ENCODE measurements at places on chromosomes 4 and X.

- no peak for DNase-seq
These were observed 49.1 kb upstream of the DYNLT3 start for GRCh38 chrX:37896511-37896890.

GRCh38 chr4:161564230-161564834 is 599.5 kb downstream of the FSTL5 start:
- DNase-seq = no peak

DNA sequence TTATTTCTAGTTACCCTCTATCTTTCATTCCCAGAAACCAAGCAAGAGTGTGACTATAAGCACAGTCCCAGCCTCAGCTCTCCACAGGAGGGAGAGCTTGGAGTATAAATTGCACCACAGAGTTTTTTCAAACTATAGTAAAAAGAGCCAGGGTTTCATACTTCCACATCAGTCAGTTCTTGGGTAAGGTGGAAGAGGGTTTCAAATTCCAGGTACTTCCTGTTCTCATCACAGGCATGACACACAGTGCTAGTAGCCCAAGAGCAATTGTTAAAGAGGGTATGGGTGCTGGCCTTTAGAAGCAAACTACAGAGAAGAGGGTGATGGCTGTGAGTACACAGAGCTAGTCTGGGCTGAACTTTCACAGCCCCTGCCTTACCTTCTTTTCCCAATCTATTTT is 5.7 kb upstream of the IL1RAPL1 start:
- DNase-seq = no peak

DNA sequence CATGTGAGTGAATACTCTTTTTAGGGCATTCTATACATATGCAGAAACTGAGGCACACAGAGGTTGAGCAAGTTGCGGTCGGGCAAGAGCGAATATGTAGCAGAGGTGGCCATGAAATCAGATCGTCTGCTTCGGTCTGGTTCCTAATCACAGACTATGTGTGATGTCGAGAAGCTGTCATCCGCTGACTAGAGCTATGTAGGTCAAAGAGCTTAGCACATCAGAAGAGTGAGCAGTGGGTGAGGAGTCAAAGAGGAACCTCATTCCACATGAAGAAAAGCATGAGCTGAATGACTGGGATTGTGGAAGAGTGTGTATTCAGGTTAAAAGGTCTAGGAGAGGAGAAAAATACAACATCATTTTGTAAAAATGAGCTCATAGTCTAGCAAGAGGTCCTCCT is 19.0 kb downstream of the GAB3 start:
- no peak for DNase-seq

GRCh38 chr4:57018980-57019379 is 40.3 kb downstream of the POLR2B start:
- DNase-seq = no peak

DNA sequence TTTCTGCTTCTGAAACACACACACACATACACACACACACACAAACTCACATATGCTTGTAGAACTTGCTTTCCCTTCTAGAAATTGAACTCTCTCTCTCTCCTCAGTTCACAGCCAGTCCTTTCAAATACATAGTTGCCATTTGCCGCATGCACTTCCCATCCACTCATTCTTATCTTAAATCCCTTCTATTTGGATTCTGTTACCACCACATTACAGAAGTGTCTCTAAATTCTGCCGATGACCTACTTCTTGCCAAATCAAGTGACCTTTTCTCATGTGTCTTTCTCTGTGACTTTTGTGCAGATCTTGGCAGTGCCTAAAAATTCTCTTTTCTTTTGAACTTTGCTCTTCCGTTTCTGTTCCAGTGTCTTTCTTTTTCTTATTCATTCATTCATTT is 7.5 kb upstream of the MYOZ2 start:
- no peak for DNase-seq

DNA sequence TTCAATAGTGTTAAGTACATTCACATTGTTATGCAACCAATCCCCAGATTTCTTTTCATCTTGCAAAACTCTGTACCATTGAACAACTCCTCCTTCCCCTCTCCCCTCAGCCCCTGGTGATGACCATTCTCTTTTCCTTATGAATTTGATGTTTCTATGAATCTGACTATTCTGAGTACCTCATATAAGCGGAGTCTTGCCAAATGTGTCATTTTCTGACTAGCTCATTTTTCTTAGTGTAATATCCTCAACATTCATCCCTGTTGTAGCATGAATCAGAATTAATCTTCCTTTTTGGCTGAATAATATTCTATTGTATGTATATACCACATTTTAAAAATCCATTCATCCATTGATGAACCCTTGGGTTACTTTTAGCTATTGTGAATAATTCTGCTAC is 34.0 kb downstream of the SMIM20 start:
- no peak for DNase-seq

DNA sequence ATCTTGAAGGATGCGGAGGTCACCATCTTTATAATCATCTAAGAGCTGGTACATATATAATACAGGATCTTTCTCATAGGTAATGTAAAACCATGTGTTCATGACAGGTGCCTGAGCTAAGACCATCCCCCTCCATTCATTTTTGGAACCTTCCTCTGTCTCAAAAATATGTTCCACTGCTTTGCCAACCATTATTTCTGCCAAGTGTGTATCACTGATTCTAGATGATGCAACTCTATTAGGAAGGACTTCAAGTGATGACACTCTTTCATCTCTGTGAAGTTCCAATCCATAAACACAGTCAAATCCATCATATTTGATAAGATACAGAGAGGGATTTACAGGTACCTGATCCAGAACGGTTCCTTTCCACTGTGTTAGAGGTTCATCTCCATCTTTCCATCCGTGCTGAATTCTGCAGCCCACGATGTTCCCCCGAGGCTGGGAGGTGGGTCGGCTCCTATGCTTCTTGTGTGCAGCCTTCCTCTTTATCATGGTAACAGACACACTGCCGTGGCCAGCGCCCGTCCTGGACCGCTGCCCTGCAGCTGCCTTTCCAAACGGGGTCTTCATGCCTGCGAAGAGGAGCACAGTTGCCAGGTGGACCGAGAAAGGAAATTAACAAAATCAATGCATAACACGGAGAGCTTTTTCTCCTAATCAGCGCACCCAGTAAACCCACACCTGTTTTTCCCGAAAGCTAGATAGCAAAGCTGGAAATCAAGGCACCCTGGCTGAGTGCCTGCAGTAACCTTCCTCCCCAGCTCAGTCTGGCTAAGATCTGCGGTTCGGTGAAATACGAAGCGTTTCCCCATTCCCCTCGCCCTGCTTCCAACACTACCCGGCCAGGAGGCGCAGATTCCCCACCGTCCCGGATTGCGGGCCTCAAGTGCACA is 718 bp downstream of the SPIN3 start:
- no peak for DNase-seq

- peak; percentile 3 for DNase-seq
These were observed 151.5 kb downstream of the CENPC start for GRCh38 chr4:67393699-67394281.

DNA sequence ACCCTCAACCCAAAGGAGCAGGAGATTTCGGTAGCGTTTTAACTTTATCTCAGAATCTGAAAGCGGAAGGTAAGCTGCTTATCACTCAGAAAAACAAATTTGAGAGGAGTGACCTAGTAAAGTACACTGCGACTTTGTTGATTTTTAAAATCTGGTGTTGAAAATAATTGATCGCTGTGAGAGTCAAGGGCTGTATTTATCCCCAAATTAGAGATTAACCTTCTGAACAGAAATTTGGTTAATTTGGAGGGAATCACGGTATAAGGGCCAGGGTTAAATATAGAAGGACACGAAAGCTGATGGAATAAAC is 212 bp downstream of the CLCN4 start:
- DNase-seq = no peak

DNA sequence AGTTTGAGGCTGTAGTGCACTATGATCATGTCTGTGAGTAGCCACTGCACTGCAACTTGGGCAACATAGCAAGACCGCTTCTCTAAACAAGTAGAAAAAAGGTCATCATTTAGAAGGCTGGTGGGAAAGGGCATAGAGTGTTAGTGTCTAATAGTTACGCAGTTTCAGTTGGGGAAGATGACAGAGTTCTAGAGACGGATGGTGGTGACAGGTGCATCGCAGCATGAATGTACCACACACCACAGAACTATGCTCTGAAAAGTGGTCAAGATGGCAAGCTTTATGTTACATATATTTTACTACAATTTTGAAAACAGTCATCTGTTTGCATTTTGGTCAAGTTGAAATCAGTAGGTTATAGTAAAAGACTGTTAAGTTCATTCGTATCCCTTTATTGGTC is 23.7 kb upstream of the CLDN34 start:
- no peak for DNase-seq

DNA sequence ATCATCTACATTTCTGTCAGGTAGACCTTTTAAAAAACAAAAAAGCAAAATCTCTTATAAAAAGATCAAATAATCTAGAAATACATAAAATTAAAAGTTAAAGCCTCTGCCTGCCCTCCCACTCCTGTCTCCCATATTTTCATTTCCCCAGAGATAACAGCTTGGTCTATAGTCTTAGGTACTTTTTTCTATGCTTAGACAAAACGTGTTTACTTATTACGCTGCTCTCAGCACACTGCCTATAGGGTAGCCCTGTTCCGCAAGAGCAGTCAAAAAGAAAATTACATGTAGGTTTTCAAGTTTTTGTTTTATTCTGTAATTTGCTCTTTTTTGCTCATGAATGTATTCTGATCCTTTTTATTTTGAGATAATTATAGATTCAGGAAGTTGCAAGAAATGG is 73.3 kb downstream of the TAF1 start:
- DNase-seq = no peak

All from T-helper 9 cell (primary cell).